Suprapubic skin (tissue), 4 donors: ENCODE measurements at places on chromosomes 1 and 21. TPM values are rescaled to one million over a fixed set of nuclear protein-coding genes. Genes with fewer than 3 reads are reported as not detected.

GRCh38 chr1:88736633-88737248 lies 52.7 kb downstream of the PKN2 start:
- no peaks in the 10 kb centered on the region for H3K36me3 ChIP-seq
- no peak overlapping the region for H3K27ac ChIP-seq
- H3K4me1 ChIP-seq = peaks cover 8% of the 10 kb centered on the region
- H3K4me3 ChIP-seq = no peak overlapping the region
- no peak for DNase-seq
- no peaks in the 10 kb centered on the region for H3K27me3 ChIP-seq

DNA sequence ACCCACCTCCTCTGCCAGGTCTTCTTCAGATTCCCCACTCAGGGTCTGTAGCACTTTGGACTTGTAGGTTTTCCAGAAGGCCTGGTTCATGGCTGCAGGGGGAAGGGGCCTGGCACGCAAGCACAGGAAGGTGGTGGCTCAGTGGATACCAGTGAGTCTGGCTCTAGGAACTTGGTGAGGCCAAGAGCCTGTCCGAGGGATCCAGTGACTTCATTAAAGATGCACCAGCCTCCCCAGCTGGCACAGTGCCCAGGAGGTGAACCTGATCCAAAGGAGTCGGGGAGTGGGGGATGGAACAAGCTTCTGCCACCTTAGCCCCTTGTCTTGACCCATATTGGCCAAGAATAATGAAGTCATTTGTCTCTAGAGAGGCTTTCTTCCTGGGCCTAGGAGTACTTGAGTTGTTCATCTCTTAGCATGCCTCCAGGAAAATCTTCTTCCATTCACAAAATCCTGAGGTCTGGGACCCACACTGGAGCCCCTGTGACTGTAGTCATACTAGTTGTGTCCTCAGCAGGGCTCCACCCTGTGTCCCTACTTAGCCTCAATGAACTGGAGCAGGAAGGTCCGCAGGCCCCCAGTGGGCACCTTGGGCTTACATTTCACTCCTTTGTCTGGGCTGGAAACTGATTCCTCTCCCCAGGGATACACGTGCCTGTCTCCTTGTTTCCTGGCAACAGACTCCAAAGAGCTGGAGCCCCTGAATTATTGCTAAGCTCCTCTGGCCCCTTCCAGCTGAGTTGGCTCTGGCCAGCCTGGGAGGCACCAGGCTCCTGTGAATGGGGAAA lies at the start of gene C1orf232:
Gene C1orf232 (minus strand): TSS at position 554 of the 788 bp plus-strand sequence. CDS start 464 bp downstream, at position 90.
- no peaks in the 10 kb centered on the region for H3K27me3 ChIP-seq
- DNase-seq = no peak
- H3K4me3 ChIP-seq = peak within 1 kb of the TSS; percentile 90
- H3K4me1 ChIP-seq = peaks cover 29% of the 10 kb centered on the region
- H3K27ac ChIP-seq = peak within 1 kb of the TSS; percentile 4

DNA sequence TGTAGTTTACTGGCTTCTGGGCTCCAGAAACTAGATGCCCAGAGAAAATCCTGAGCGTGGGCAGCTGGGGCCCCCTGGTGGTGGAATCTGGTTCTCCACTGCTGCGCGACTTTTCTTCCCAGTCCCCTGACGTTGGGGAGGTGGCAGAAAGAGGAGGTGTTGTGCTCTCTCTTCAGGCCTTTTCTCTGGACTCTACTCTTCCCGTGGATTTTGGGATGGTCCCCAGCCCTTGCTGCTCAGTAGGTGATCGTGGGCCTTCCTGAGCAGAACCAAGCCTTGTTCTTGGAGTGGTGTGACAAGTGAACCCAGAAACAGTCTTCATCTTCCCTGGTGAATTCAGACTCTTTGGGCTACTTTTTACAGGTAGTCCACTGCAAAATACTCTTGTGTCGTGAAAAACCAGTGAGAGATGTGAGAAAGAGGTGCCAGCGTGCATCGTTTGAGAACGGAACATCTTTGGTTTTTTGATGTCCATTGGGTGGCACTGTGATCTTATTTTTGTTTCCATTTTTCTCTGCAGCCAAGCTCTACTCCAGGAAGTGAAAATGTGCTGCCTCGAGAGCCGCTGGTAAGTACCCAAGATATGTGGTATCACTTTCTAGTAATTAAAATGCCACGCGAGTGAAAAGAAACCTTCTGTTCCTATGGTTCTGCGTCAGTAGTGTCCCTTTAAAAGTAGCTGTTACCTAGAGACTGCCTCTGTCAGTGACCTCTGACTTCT lies 20.2 kb downstream of the PEX14 start:
- H3K4me1 ChIP-seq = peaks cover 22% of the 10 kb centered on the region
- peak overlapping the region; percentile 87 for H3K27ac ChIP-seq
- H3K36me3 ChIP-seq = no peaks in the 10 kb centered on the region
- no peak for DNase-seq

Gene IL19
- not detected for total RNA-seq

GRCh38 chr21:46334351-46335140 lies 10.6 kb downstream of the PCNT start:
- H3K27ac ChIP-seq = no peak overlapping the region
- H3K4me1 ChIP-seq = no peaks in the 10 kb centered on the region
- H3K4me3 ChIP-seq = no peak overlapping the region
- no peaks in the 10 kb centered on the region for H3K27me3 ChIP-seq
- peaks cover 59% of the 10 kb centered on the region for H3K36me3 ChIP-seq

DNA sequence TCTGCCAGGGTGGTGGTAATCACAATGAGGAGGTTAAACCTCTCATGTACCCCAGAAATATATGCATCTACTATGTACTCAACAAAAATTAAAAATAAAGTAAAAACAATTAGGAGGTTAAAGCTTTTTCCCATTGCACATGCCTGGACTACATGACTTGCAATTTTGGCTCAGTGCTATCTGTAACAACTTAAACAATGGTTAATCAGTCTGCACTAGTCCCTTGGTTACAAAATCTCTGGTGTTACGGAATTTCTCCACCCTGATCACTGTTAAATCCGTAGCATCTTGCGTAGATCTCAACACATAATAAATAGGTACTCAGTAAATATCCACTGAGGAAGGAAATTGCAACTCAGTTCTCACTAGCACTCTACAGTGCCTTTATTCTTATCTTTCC lies 66.5 kb downstream of the SDCCAG8 start:
- no peaks in the 10 kb centered on the region for H3K4me1 ChIP-seq
- H3K4me3 ChIP-seq = no peak overlapping the region
- H3K27me3 ChIP-seq = no peaks in the 10 kb centered on the region
- no peak overlapping the region for H3K27ac ChIP-seq
- no peak for DNase-seq

Gene SLC45A3
- total RNA-seq = 2.5 TPM

- DNase-seq = no peak
- peaks cover 49% of the 10 kb centered on the region for H3K36me3 ChIP-seq
- H3K4me1 ChIP-seq = no peaks in the 10 kb centered on the region
- no peaks in the 10 kb centered on the region for H3K27me3 ChIP-seq
- no peak overlapping the region for H3K4me3 ChIP-seq
- no peak overlapping the region for H3K27ac ChIP-seq
These were observed 8.7 kb downstream of the ANP32E start for GRCh38 chr1:150227228-150227627.

DNA sequence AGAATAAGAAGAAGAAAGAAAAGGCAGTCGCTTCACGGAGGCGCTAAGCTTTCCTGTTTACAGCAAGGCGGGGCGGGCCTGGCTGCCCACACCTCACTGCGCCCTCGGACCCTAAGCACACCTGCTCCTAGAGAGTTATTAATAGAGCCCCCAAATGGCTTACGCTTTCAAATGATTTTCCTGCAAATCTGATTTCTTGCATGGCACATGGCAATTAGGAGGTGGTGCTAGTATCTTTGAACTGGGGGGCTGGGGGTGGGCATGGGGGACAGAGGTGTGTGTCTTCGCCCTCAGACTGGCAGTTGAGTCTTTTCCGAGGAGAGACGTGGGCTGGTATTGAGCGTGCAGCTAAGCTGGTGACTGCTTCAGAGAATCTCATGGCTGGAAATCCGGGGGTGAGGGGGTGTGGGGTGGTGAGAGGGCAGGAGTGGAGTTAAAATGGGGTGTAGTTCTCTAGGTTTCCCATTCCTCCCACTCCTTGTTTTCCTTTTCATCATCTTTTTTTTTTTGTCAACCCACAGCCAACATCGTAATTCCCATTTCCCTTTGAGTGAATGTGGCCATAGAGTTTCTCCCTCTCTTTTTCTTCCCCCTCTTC lies 1.3 kb downstream of the S1PR1 start:
- peaks cover 7% of the 10 kb centered on the region for H3K27me3 ChIP-seq
- no peak for DNase-seq
- peaks cover 10% of the 10 kb centered on the region for H3K36me3 ChIP-seq
- H3K4me3 ChIP-seq = peak overlapping the region; percentile 75
- peaks cover 34% of the 10 kb centered on the region for H3K4me1 ChIP-seq
- H3K27ac ChIP-seq = peak overlapping the region; percentile 79

DNA sequence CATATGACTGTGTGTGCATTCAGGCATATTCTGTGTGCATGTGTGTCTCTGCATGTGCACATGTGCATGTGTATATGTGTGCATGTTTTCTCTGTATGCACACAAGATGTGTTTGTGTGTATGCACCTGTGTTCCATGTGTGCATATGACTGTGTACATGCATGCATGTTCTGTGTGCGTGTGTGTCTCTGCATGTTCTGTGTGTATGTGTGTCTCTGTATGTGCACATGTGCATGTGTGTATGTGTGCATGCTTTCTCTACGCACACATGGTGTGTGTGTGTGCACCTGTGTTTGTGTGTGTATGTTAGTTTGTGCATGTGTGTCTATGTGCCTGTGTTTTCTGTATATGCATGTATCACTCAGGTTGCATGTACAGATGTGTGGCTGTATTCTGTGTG lies 42.3 kb downstream of the AJAP1 start:
- no peak for DNase-seq
- H3K27me3 ChIP-seq = peaks cover 13% of the 10 kb centered on the region
- H3K27ac ChIP-seq = no peak overlapping the region
- no peak overlapping the region for H3K4me3 ChIP-seq
